ENCODE measurements at places on chromosomes 4 and X.

GRCh38 chr4:113682730-113683537, 78.6 kb downstream of the CAMK2D start:
- DNase-seq, result no peak

DNA sequence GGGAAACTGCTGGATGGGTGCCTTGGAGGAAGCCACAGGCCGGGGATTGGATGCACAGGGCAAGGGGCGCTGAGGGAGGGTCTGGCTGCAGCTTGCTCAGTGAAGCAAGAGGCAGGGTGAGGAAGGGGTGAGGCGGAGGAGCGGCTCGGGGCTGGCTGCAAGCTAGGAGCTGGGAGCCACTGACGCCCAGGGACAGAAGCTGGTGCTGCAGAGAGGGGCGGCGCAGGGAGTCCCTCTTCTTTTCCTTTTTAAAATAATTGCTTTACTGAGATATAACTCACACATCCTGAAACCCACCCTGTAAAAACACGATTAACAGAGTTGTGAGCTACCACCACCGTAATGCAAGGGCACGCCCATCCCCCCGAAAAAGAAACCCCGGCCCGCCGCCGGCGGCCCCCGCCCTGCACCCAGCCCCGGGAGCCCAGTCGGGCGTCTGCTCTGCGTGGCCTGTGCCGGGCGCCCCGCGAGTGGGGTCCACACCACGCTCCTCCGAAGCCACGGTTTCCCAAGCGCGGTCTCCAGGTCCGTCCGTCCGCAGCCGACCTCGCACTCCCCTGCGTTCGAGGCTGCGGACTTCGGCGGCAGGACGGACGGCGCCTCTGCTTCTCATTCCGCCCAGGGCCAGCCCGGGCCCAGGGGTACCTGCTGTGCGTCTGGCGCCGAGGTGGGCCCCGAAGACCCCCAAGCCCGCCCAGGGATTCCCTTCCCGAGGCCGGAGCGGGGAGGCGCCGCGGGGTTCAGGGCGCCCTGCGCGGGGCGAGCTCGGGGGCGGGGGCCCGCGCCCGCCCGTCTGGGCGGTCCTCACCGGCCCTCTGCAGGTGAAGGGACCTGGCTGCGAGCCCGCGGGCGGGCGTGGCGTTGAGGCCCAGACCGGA, 866 bp upstream of the UVSSA start:
- DNase-seq, result no peak

DNA sequence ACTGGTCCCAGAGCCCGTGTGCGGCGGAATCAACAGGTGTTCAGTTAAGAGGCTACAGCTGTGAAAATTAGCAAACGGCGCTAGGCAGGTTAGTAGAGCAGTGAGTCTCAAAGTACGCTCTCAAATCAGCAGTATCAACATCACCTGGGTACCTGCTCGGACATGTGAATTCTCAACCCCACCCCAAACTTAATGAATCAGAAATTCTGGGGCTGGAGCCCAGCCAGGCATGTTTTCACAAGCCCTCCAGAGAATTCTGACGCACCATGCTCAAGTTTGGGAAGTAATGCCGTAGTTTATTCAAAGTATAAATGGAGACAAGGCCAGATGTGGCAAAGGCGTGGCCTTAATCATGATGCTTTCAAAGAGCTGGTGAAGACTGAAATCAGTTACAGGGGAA, 58.2 kb upstream of the PTCHD1 start:
- no peak for DNase-seq

- no peak for DNase-seq
Observed at GRCh38 chr4:114649908-114650307, 51.3 kb downstream of the UGT8 start.

GRCh38 chr4:170420255-170420693, 330.5 kb upstream of the AADAT start:
- DNase-seq, result no peak

- no peak for DNase-seq
Observed at GRCh38 chr4:128335541-128335940, 47.9 kb upstream of the PGRMC2 start.

GRCh38 chrX:124641737-124642491, 295.6 kb downstream of the SH2D1A start:
- no peak for DNase-seq

DNA sequence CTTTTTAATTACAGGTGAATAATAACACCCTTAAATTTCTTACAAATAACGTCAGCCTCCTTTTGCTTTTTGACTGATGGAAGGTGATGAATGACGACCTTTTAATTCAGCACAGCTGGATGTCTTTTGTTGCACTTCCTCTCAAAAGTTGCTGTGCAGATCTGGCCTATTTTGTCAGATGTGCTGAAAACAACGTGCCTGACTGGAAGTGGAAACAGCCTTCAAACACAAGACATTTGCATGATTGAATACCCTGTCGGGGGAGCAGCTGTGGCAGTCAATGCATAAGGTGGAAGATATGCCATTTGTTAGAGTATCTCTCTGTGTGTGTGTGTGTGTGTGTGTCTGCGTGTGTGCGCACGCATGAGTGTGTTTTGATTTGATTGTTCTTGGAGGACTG, 579.7 kb downstream of the SPRY1 start:
- no peak for DNase-seq

DNA sequence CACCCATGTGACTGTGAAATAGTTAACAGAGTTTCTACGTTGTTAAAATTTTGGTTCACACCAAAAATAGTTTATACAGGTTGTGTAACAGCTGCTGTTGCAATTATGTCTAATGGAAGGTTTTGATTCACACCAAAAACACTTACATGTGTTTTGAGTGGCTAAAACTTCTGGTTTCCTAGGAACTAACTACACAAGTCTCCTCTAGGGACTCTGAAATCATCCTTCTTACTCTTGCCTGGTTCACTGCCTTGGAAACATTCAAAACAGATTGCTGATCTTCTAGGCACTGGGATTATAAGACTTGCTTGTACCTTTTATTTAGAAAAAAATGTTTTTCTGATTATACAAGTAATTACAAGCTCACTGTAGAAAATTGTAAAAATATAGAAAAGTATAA, 14.9 kb upstream of the MORC4 start:
- no peak for DNase-seq

DNA sequence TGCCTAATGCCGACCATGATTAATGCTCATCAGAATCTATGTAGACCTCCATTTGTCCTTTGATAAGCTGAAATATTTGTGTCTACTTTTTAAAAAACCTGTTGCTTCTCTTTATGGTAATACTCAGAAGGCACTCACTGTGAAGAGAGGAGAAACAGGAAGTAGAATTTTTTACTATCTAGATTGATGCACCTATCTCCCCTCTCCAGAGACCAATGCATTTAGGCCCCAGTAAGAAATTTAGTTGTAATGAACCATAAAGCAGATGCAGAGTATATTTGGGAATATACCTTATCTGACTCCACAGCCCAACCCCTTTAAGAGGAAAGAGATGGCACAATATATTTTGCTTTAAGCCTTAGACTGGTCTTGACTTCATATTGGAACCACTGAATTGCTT, 11.1 kb downstream of the TBL1X start:
- DNase-seq, result no peak

- no peak for DNase-seq
Observed at GRCh38 chr4:30866346-30866745, 146.2 kb downstream of the PCDH7 start.

DNA sequence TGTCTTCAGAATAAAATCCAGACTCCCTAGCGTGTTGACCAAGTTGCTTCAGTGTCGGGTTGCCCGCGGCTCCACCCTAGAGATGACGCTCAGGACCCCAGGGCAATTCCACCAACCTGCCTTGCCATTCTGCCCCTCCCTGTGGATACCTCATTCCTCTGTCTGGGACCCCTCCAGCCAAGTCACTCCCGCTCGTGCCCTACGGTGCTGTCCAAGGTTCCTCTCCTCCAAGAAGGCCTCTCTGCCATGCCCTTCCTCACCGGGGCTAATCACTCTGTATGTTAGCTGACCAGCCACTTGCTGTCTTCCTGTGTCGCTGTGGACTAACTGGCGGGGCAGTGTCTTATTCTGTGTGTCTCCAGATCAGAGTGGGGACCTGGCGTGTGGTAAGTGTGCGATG, 46.6 kb downstream of the TENM3 start:
- DNase-seq, result no peak

- no peak for DNase-seq
Observed at GRCh38 chrX:47061238-47061919, 16.9 kb upstream of the RGN start.

- DNase-seq, result no peak
Observed at GRCh38 chr4:575281-576141, 584 bp downstream of the TMEM271 start.

GRCh38 chr4:55214172-55214571, 88.8 kb upstream of the KDR start:
- peak; percentile 80 for DNase-seq

Data from foreskin melanocyte (primary cell).